T-helper 9 cell (primary cell): ENCODE measurements at places on chromosomes 5 and 9.

GRCh38 chr5:68253624-68254585, 38.3 kb downstream of the PIK3R1 start:
- DNase-seq: no peak

GRCh38 chr5:142065273-142065672, 43.3 kb upstream of the NDFIP1 start:
- DNase-seq: no peak

GRCh38 chr5:95142145-95142544, 142.7 kb downstream of the MCTP1 start:
- no peak for DNase-seq

GRCh38 chr9:33742519-33742918, 52.8 kb upstream of the PRSS3 start:
- no peak for DNase-seq

DNA sequence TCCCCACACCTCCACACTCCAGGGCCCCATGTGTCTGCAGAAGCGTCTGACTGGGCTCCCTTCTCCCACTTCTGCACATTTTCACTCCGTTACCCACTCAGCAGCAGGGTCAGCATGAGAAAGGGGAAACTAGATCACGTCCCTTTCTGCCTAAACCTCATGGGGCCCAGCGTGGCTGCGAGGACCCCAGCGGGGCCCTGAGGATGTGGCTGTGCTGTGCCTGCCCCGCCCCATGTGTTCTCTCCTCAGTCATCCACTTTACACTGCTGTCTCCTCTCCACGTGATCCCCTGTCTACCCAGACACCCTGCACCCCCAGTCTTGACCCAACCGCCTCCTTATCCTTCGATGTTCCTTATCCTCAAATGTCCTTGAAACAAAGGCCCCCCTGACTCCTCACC, 59.8 kb upstream of the OTULINL start:
- no peak for DNase-seq

GRCh38 chr5:123365156-123365555, 58.0 kb downstream of the CEP120 start:
- DNase-seq: no peak

- DNase-seq: no peak
Measured at GRCh38 chr9:36258996-36259533, 817 bp upstream of the GNE start.

DNA sequence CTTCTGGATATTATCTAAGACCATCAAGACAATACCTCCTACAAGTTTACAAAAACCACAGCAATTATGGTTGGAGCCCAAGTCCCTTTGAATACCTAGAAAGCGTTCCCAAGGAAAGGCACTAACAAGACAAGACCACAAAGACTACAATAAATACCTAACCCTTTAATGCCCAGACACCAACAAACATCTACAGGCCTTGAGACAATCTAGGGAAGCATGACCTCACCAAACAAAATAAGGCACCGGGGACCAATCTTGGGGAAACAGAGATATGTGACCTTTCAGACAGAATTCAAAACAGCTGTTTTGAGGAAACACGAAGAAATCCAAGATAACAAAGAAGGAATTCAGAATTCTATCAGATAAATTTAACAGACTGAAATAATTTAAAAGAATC, 37.8 kb downstream of the OXCT1 start:
- DNase-seq: no peak
